Glutamatergic neuron (in vitro differentiated cells): ENCODE measurements at places on chromosomes 6 and 20. TPM values are rescaled to one million over a fixed set of nuclear protein-coding genes. Genes with fewer than 3 reads are reported as not detected.

The FAM217A gene
- not detected for total RNA-seq

The KAT14 gene
- 14.2 TPM for total RNA-seq

The AIG1 gene
- 14.3 TPM for total RNA-seq

The FGD2 gene
- not detected for total RNA-seq

DNA sequence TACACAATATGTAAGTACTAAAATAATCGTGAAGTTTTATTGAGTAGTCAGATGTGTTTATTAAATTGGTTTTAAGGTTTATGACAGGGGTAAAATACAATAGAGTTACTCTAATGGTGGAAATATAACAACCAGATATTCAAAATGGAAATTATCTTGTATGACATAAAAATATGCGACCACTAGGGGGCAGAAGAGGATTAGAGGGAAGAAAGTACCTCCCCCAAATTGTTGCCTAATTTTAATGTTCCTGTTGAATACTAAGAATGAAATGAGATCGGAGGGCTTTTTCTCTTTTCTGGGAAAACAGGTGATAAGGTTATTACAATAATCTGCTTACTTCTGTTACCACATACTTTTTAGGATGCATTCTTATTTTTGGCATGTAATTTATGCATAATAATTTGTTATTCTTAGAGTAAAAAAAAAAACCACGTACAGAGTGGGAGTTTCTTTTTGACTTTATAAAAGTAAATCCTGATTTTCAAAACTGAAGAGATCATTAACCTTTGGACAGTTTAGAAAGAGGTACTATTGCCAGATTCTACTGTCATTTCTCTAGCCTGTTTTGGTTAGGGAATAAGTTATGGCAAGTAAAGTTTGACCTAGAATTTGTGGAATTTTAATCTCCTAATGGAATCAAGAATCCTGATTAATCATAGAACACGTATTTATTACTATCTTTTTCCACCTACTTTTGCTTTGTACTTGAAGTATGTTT is 159.2 kb downstream of the CD109 start:
- DNase-seq = no peak

GRCh38 chr6:89939144-89939543 is 44.9 kb downstream of the GJA10 start:
- DNase-seq = no peak

DNA sequence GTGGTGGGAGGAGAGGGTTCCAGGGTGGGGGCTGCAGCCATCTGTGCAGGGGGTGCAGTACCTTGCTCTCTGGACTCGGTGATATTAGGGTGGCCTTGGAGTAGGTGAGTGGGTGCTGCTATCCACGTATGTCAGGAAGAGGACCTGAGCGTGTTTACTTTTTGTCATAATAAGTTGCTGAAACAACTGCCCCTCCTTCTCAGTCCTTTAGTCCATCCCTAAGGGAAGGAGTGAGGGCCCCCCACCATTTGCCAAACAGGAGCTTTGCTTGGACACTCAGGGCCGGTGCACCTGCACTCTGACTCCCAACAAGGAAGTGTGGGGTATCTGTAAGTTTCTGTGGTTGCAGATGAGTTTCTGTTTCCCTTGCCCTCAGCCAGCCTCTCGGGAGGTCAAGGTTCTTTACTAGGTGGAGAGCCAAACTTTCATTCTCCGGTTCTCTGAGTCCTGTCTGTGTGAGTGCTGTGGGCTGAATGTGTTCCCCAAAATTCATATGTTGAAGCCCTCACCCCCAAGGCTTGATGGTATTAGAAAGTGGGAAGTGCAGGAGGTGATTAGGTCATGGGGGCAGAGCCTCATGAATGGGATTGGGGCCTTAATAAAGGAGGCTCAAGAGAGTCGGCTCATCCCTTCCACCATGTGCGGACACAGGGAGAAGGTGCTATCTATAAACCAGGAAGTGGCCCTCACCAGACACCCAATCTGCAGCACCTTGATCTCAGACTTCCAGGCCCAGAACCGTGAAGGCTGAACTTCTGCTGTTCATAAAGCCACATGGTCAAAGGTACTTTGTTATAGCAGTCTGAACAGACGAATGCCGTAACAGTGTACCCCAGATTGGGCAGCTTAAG is 19.6 kb upstream of the CCR6 start:
- no peak for DNase-seq

- DNase-seq = no peak
These were observed 34.1 kb upstream of the EZR start for GRCh38 chr6:158853072-158853879.

GRCh38 chr6:158497620-158498019 is 62.3 kb upstream of the TMEM181 start:
- DNase-seq = no peak

DNA sequence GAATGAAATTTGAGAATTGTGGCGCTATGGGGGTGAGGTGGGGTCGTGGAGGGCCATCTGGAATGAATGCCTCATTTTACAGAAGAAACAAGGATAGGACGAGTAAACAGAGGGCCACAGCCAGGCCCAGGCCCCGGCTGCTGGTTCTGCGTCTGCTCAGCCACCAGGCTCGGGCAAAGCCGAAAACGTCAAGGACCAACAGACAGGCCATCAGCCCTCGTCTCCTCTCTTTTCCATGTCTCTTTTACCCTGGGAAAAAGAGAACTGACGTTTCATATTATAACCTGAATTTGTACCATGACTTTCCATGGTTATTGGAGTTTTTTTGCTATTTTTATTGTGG is 212.4 kb upstream of the ARID1B start:
- no peak for DNase-seq

DNA sequence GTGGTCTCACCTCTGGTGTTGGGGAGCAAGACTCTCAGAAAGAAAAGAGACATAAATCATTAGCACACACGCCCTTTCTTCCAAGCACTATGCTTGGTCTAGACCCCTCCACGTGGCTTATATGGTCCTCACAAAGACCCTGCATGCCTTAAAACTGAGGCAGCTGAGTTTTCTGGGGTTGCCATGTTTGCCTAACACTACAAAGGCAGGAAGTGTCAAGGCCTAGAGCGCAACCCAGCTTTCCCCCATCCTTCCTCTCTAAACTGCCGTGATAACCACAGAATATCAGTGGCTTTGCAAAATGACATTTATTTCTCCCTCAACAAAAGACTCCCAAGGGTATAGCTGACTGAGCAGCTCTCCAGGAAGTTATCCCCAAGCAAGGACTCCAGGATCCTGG is 146.5 kb upstream of the TOP1 start:
- DNase-seq = no peak

GRCh38 chr20:34397096-34397495 is 34.0 kb downstream of the ITCH start:
- no peak for DNase-seq

DNA sequence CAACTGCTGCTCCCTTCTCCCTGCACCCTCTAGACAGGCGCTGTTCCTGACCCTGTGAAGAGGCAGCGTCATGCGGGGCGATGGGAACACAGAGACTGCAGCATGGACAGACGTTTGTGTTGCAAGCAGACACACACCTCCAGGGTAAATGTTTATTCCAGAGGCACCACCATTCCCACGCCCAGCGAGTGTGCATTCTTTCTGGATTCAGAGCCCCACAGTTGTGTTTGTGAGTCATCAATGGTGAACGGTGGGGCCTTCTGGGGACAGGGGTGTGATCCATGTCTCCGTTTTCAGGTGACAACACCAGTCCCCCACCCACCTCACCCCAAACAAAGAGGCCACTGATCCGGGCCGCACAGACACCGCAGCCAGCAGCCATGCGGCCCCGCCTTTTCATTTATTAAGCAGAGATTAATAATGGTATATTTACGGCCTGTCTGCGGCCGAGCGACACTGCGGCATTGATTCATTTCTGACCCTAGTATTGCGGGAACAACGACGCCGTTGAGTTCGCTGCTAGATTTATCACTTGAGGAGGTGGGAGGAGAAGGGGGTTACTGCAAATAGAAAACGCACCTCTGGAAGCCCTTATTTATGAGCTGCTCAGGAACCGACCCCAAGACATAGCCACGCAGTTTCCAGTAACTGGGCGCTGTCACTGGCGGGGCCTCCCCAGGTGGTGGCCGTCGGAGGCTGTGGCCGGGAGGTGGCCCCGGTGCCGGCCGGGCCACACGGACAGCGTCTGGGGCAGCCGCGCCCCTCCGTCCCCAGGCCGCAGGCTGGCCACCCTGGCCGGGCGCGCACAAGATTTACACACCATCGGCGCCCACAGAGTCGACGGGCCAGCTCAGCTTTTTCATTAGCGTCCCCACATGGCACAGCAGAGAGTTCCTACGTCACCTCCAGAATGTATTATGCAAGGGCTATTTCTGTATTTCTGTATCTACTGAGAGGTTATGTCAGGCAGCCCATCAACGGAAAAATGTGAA is 367.6 kb downstream of the THBS2 start:
- no peak for DNase-seq

DNA sequence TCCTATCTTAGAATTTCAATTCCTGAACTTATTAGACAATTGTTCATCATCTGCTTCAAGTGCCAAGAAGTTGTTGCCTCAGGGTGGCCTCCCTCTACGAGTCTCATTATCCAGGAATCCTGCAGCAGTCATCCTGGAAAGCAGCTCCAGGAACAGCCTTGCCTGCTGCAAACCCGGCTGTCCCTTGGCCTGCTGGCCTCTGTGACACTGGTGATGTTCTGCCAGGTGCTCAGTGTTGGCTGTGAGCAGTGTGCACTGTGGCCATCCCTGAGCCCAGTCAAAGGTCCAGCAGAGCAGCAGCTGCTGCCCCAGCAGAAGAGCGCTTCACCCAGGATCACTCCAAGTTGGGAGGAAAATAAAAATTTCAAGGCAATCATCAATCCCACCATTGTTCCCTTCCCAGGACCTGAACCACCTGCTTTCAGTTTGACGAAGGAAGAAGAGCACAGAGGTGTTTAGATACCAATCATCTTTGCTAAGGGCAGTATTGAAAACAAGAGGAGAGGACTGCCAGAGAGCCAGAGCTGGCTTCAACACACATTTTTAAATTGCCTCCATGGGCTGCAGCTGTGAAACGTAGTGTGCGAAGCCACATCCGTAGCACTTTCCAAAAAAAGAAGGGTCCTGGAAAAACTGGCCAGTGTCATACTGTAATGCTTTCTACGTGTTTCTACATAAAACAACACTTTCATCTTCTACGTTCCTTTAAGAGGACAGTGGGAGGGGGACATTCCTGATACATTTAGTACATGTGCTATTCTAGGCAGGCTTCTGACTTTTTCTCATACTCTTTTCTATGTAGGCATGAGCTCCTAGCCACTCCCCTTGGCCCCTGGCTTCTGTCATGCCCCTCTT is 7.2 kb upstream of the FAM50B start:
- no peak for DNase-seq

GRCh38 chr20:34689486-34689885 is 12.6 kb upstream of the PIGU start:
- DNase-seq = no peak

- DNase-seq = peak; percentile 85
These were observed 392.7 kb upstream of the MAN1A1 start for GRCh38 chr6:119742188-119742803.

GRCh38 chr6:7900621-7901020 is 10.0 kb downstream of the TXNDC5 start:
- DNase-seq = no peak

DNA sequence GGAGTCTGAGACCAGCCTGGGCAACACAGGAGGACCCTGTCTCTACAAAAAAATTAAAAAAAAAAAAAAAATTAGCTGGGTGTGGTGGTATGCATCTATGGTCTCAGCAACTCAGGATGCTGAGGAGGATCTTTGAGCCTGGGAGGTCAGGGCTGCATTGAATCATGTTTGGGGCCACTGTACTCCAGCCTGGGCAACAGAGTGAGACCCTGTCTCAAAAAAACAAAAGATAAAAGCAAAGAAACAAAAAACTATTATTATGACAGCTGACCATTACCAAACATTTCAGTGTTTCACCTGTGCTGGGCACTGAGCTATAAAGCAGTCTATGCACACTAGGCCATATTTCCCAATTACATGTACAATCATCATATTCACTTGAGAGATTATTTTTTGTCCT is 35.7 kb downstream of the COX4I2 start:
- no peak for DNase-seq

DNA sequence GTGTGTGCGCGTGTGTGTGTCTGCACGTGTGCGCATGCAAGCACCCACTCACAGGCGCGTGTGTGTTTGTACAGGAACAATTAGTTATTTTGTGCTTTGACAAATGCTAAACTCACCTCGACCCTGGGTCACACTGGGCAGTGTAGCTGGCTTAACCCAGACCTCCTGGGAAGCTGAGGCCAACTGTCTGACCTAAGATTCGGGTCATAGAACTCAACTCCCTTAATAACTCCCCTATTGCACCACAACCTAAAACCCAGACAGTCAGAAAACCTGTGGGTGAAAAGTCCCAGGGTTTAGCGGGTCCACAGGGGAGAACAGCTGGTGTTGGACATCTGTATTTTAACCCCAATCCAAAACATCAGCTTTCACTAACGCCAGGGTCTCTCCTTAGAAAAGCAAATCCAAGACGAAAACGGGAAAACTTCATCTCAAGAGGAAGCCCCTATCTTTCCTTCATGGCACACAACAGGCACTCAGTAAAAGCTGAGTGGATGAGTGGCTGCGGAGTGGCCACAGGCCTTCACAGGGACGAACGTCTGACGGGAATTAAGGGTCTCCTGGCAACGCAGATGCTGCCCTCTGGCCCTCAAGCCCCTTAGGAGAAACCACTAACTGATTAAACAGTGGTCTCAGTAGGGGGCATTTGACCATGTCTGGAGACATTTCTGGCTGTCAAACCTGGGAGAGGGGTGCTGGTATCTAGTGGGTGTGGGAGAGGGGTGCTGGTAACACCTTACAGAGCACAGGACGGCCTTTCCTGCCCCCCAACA is 4.5 kb downstream of the PMEPA1 start:
- DNase-seq = peak; percentile 53

GRCh38 chr20:63072231-63072791 is 65.5 kb upstream of the BHLHE23 start:
- DNase-seq = peak; percentile 11

GRCh38 chr20:40682104-40682981 is 6.7 kb downstream of the MAFB start:
- no peak for DNase-seq

- no peak for DNase-seq
These were observed 35.7 kb upstream of the SCUBE3 start for GRCh38 chr6:35178012-35178411.

DNA sequence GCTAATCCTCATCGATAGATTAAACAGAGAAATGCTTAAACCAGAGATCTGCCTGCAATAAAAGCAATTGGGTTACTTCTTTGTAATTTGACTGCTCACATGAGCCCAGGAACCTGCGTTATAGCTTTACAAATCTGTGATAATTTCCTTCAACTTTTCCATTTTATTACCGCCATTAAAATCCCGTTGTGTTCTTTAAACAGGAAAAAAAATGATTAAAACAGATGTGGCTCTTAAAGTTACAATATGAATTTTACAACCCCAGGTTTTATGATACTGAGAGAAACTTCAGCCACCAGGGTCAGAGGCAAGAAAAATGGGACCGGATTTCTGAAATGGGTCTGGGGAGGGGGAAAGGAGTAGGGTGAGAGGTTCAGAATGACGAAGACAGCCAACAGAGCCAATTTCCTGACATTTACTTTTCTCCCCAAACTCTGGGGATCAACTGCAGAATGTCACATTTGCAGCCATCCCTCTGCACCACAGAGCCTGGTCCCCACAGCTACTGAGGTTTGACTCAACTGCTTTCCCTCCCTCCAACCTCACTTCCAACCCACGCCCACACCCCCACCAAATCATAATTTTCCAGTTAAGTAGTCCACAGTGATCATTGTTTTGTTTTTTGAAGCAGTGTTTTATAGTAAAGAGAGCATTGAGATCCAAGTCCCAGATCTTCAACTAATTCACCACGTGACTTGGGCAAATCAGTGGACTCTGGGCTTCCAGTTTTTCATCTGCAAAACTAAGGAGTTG is 77.6 kb upstream of the EYA2 start:
- DNase-seq = no peak
